ENCODE measurements at places on chromosomes 13 and 19.

DNA sequence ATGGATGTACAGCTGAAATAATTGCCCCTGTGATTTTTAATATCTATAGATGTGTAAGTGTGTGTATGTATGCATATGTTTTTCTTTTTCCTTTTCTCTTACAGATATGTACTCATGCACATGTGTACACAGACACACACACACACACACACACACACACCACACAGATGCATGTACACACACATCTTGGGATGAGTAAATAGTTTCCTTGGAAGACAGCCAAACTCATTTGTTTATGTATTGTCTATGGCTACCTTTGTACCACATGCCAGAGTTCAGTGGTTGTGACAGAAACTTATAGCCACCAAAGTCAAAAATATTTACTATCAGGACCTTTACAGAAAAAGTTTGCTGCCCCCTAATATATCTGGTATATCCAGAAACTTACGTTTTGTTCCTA is 192.6 kb downstream of the MAB21L1 start:
- DNase-seq, result no peak

GRCh38 chr19:5352229-5352763 is 11.7 kb upstream of the PTPRS start:
- no peak for DNase-seq

GRCh38 chr13:98050041-98050466 is 92.8 kb upstream of the FARP1 start:
- DNase-seq, result no peak

DNA sequence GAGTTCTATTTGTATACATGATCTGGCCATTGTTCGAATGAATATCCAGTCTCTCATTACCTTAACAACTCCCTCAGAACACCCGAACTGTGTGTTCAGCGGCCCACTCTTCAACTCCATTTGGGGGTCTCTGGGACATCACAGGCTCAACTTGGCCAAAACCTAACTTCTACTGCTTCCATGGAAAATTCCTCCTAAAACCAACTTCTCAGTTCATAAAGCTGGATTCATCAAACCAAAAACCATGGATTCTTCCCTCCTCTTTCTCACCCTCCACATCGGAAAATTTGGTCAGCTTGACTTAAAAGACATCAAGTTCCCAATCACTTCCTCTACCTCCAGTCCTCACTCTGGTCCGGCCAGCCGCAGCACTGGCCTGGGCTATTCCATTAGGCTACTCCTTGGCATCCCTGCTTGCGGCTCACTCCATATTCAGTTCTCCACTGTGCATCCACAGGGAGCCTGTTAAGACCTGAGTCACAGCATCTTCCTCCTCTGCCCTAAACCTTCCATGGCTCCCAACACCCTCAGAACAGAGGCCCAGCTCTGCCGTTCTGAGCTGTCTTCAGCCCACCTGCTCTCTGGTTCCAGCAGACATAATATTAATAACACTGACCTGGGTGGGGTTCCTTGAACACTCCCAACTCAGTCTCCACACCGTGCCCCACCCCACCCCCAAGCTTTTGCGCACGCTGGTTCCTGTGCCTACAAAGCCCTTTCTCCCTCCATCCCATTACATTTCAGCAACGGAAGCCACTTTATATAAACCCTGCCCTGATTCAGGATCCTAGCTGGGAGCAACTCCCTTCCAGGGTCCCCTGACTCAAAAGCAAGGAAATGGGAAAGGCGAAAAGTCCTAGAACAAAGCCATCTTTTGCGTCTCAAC is 1.1 kb downstream of the ZNF792 start:
- DNase-seq, result no peak

DNA sequence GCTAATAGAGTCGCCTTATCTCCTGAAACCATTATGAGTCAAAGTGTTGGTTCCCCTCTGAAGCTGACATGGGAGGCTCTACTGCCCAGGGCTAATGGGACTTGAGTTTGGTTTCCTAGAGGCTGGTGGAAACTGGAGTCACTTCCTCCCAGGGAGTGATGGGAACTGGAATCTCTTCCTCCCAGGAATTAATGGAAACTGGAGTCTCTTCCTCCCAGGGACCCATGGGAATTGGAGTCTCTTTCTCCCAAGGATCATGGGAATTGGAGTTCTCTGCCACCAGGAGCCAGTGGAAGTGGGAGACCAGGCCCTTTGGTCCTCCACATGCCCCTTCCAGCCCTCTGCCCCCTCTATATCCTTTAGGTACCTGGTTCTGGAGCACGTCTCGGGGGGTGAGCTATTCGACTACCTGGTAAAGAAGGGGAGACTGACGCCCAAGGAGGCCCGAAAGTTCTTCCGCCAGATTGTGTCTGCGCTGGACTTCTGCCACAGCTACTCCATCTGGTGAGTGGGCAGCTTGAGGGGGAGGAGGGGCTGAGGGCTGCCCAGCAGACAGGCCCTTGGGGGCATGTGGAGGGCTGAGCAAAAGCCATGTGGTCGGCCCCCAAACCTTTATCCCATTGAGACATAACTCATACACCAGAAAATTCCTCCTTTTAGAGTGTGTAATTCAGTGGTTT is 5.5 kb downstream of the BRSK1 start:
- DNase-seq, result no peak

DNA sequence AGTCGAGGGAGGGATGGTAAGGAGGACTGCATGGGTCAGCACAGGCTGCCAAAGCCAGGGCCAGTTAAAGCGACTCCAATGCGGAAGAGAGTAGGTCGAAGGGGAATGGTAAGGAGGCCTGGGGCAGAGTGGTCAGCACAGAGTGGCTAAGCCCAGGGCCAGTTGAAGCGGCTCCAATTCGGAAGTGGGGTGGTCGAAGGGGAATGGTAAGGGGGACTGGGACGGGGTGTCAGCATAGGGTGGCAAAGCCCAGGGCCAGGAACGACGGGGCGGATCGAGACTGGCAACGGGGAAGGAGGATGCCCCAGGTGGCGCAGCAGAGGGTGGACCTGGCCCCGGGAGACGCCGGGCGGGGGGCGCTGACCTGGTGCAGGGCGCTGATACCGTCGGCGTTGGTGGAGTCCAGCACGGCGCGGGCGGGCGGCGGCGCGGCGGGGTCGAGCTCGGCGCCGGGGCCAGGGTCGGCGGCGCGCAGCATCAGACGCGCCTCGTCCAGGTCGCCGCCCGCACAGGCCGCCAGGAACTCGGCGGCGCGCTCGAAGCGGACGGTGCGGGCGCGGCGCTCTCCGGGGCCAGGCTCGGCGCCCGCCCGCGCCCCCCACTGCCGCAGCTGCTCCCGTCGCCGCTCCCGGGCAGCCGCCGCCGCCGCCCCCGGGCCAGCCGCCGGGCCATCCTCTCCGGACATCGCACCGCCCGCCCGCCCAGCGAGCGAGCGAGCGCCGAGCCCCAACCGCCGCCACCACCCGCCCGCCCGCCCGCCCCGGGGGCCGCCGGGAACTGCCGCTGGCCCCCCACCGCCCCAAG is at the start of gene PPP1R12C:
Gene PPP1R12C (minus strand): TSS at position 779 of the 804 bp plus-strand sequence. CDS start 94 bp downstream, at position 685.
- peak; percentile 39 for DNase-seq

DNA sequence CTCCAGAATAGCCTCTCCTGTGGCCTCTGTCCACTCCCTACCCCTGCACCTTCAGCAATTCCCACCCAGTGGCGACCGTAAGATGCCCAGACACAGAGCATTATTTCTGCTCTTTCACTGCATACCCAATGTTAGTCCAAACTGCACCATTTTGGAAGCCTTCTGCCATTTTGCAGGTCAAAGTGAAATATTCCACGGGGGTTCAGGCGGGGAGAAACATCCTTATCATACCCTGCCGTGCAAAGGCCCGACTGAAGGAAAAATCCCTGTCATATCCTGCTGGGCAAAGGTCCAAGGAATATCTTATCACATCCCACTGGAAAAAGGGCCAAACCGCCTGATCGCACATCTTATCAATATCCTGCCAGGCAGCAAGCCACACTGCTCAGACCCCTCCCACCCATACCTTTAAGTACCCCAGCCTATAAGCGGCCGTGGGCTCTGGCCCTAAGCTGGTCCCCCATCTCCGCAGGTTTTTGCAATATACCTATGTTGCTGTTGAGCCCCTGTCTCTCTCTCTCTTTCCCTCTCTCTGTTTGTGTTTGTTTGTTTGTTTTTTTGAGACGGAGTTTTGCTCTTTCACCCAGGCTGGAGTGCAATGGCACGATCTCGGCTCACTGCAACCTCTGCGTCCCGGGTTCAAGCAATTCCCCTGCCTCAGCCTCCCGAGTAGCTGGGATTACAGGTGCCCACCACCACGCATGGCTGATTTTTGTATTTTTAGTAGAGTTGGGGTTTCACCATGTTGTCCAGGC is 18.2 kb downstream of the CLEC11A start:
- DNase-seq, result no peak

- DNase-seq, result peak; percentile 37
These were observed 22.0 kb downstream of the MUC16 start for GRCh38 chr19:8988204-8988603.

- DNase-seq, result no peak
These were observed 61.1 kb downstream of the MAP4K1 start for GRCh38 chr19:38556521-38557174.

DNA sequence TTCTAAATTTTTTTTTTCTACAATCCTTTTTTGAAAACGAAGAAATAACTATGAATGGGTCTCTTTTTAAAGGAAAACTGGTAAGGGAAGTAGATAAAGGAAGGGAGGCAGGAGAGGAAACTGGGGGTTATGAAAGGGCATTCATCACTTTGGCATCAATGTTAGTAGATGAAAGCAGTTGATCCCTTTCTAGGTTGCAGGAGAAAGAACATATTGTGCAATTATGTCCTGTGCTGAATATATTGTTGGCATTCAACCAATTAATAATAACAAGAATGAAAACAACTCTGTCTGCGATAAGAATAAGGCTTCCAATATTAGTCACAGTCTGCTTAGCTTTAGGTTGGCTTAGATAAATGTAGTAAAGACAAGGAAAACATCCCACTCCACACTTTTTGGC is 796.8 kb upstream of the KLHL1 start:
- no peak for DNase-seq

GRCh38 chr13:66216728-66217127 is 1013.4 kb downstream of the PCDH9 start:
- no peak for DNase-seq

DNA sequence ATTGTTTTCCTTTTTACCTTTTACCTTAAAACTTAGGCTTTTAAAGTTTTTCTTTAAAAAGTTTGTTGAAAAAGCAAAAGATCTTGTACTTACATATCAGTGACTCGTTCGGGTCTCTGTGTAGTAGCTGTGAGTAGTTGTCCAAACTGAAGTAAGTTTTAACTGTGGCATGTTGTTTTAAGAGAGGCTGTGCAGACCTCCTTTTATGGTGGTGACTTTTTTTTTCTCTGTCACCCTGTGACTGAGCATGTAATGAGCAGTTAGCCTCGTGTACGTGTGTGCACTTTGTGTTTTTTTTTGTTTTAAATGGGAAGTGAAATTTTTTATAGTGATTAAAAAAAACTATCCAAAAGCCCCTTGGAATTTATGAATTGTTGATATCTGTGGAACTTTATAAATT is at the start of gene GPR183:
Gene GPR183 (minus strand): TSS at position 153 of the 400 bp plus-strand sequence. CDS start 11,254 bp downstream, outside the sequence.
- peak; percentile 92 for DNase-seq

DNA sequence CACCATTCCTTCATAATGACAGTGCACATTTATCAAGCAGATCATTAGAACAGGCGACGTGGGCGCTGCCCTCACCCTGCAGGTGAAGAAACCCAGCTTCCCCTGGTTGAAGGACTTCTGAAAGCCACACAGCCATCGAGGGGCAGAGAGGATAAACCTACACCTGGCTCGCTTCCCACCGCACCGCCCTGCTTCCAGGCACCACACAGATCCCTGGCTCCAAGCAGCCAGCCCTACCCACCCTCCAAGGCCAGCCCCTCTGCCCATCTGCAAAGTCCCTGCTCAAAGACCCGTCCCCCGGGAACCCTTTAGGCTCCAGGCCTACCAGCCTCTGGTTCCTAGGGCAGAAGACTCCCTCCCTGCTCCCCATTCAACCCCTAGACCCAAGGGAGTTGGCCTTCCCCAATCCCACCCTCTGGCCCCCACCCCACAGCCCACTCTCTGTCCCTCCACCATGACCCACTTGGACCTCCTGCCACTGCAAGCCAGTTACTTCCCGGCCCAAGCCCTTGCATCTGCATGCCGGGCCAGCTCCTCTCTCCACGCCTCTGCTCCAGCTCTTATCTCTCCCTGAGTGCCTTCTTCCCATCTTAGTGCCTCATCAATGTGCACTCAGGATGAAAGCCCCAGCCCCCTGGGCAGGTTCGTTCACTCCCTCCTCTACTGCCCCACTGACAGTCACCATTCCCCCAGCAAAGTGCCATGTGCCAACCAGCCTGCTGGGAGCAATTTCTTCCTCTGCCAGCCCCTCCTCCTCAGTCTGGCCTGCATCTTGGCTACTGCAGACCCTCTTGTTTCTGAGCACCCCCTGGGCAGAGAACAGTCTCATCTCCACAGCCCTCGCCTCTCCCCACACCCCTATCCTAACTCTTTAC is 28.0 kb downstream of the PEPD start:
- DNase-seq, result no peak

DNA sequence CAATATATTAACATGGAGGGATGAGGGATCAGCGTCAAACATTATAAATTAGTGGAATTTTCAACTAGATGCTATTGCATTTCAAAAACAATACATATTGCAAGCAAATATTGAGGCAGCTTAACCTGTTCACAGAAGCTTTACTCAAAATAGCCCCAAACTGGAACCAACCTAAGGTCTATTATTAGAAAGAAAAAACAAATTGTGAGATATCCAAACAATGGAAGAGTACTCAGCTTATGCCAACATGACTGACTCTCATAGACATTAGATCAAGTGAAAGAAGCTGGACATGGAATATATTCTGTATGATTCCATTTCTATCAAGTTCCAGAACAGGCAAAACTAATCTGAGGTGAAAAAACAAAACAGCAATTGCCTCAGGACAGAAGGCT is 27.6 kb upstream of the NEK3 start:
- no peak for DNase-seq
